ENCODE measurements at places on chromosomes 11 and 22.

GRCh38 chr11:111001081-111001430 is 244.5 kb upstream of the POU2AF2 start:
- no peak for DNase-seq

DNA sequence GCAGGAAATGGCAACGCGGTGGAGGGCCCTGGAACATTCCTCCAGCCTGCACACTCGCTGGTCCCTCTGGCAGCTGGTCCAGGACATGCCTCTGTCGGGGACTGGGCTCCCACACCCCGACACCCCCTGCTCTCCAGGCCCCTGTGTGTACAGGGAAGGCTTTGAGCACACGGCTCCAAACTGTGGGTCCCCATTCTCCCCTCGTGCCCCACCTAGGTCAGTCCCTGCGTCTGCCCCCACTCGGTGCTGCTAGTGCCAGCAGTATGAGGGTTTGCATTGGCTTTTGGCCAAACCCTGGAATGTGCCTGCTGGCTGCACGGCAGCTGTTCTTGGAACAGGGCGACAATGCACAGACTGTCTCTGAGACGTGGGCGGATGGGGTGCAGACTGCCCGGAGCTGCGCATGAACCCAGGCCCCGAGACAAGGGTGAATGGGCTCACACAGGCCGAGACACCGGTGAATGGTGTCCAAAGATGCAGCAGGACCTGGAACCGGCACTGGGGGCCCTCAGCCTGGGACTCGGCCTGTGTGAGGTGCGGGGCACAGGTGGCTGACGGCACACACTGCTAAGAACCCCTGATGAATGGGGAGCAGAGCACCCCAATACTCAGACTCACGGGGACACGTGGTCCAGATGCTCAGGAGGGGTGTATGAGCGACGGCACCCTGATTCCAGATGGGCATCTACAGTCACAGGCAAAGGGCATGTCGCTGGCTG is 7.5 kb upstream of the SYT8 start:
- DNase-seq, result peak; percentile 93

GRCh38 chr22:34858066-34858465 is 207.9 kb upstream of the ISX start:
- DNase-seq, result no peak

DNA sequence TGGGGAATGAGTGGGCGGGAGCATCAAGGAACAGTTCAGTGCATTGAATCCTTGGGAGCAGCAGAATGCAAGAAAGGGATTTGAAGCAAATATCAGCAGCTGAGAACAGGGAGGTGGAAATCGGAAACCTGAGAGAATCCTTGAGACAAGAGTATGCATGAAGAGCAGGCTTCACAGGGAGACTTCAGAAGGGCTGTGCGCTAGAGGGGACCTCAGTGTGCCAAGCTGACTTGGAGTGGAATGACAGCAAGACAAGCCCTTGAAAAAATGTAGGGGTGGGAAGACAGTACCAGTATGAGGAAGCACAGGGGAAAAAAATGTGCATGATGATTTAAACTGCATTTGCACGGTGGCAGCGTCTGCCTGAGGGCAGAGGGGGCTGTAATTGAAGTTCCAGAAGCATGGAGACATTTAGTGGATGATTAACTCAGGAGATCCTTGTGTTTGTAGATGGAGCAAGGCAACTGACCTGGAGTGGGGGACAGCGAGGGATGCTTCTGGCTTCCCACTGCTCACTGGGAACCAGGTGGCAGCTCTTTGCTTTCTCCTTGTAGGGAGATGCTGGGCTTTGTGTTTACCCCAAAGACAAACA is 204.9 kb upstream of the PLET1 start:
- DNase-seq, result no peak

- peak; percentile 64 for DNase-seq
Observed at GRCh38 chr11:57474017-57474802, 13.9 kb downstream of the RTN4RL2 start.

DNA sequence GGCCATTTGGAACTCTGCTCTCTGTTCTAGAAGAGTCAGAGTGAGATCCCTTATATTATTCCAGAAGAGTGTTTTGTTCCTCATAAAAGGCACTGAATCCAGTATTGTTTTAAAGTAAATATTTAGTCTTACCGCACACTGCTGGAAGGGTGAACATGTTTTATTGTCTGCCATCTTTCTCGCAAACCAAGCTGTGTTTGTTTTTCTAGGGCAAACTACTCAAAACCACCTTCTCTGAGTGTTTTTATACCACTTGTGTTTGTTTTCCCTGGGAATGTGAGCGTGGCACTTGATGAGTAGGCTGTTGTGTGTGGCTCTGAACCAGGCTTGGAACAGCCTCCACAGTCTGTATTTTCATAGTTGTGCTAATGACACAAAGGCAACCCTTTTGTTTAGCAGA is 89.8 kb downstream of the DBX1 start:
- no peak for DNase-seq

GRCh38 chr11:44725757-44726282 is 942 bp upstream of the TSPAN18 start:
- DNase-seq, result no peak

GRCh38 chr22:47788461-47788860 is 1026.0 kb downstream of the TBC1D22A start:
- DNase-seq, result no peak

GRCh38 chr11:77287136-77287535 is 14.3 kb downstream of the GDPD4 start:
- no peak for DNase-seq

DNA sequence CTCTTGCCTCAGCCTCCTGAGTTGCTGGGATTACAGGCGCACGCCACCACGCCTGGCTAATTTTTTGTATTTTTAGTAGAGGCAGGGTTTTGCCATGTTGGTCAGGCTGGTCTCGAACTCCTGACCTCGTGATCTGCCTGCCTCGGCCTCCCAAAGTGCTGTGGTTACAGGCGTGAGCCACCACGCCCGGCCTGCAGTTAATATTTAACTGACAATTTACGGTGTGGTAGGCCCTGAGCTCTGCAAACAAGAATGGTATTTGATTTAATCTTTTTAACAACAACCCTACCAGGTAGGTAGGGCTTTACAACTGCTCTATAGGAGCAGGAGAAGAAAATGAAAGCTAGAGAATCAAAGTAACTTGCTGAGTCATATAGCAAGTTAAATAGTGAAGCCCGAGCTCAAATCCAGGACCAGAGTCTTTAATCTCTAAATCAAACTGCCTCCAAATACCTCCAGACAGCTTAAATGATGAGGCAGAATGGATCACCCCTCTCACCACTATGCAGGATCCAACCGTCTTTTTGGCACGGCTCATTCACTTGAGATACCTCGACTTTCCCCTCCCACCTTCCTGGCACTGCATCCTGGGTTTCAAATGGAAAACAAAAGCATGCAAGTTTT is 9.4 kb downstream of the UEVLD start:
- no peak for DNase-seq

DNA sequence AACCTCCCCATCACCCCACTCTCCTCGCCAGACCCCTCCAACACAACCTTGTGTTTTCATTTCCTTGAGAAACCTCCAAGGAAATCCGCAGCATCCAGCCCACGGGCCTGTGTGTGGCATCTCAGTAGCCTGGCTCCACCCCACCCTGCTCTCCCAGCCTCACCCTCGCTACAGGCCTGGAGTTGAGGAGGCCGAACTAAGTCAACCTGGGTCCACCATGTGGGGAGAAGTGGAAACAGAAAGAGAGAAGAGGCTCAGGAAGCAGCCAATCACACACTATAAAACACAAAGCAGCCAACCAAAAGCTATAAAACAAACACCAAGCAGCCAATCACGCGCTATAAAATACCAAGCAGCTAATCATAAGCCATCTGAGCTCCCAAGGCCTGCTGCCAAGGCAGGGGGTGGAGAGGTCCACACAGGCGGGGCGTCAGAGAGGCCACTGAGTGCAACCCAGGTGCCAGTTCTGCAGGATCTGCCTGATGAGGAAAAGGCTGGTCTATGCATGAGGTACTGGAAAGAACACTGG is 72.0 kb downstream of the MICAL3 start:
- no peak for DNase-seq

DNA sequence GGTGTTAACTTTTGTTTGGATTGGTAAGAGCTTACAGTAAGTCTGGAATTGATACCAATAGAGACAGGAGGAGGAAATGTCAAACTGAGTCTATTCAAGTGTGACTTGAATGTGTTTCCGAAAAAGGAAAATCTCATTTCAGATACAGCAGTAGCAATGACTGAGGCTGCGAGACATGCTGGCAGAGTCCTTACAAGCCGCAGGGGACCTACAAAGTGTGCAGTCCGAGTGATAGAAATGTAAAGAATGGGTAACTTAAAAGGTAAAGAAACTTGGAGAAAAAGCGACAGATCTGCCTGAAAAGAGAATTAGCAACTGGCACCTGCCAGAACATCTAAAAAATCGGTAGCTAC is 444 bp downstream of the CWF19L2 start:
- no peak for DNase-seq

- no peak for DNase-seq
Observed at GRCh38 chr11:28289444-28289843, 181.3 kb downstream of the METTL15 start.

- no peak for DNase-seq
Observed at GRCh38 chr11:85825616-85826015, 14.7 kb upstream of the SYTL2 start.

- DNase-seq, result no peak
Observed at GRCh38 chr11:45798793-45799441, 6.0 kb upstream of the SLC35C1 start.

GRCh38 chr11:90171359-90171758 is 36.9 kb downstream of the NAALAD2 start:
- DNase-seq, result no peak

DNA sequence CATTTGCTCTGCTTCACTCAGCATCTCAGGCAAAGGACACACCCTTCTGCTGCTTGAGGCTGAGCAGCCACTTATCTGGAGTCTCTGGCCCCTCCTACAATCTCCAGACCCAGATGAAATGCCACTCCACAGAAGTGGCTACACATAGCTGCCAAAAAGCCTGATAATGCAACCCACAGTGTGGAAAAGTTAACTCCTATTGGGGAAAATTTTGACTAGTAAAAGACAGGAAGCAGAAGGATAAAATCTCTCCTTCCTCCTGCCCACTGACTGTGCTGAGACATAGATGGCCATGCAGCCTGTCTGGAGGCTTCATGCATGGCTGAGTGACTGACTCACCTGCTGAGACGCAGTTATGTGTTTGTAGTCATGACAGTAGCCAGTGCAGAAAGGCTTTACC is 92.3 kb upstream of the TEAD1 start:
- no peak for DNase-seq
